ENCODE measurements at places on chromosomes 7 and 10.

DNA sequence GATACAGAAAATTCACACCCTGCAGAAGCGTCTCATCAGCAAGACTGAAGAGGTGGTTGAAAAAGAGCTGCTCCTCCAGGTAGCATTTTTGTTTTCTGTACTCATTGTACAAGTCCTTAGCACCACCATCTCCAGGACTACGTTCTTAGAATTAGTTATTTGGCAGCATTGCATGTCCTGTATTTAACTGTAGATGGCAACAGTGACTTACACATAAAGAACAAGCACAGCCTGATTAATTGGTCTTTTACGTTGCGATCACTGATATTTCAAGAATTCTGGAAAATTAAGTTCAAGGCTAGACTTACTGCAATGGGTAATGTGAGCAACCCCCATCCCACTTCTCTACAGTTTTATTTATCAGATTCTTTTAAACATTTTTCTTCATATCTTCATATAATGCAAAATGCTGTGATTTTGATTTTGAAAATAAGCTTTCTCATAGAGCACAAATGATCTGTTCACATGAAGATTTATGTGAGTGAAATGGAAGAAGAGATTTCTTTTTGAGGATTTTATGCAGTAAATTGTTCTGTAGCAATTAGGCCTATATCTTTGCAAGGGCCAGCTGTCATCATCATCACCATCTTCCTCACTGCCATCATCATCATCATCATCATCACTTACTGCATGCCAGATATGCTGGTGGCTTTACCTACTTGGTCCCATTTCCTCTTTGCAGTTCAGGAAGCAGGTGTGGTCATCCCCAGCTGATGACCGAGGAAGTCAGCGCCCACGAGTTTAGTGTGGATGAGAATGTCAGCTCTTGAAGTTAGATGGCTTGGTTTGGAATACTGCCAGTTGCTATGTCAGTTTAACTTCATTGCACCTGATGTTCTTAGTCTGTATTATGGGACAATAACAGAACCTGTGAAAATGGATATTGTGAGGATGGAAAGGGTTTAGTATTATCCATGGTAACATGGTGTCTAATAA is 53.4 kb downstream of the CFAP58 start:
- peak; percentile 14 for DNase-seq

DNA sequence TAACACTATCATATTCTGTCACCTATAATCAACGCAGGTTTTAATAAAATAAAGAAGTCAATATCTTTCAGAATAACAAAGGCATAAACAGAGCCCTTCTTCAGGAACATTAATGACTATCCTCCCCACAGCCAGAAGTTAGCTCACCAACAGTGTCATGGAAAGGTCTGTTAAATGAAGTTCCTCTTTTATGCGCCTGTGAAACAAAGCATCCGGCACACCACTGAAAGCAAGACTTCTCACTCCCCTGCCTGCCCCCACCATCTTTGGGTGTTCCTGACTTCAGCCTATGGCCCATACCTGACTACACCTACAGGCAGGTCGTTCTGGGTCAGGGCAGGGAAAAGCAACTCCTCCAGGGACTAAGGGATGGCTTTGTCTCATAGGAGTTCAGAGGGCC is 205.4 kb downstream of the FANK1 start:
- DNase-seq, result no peak

DNA sequence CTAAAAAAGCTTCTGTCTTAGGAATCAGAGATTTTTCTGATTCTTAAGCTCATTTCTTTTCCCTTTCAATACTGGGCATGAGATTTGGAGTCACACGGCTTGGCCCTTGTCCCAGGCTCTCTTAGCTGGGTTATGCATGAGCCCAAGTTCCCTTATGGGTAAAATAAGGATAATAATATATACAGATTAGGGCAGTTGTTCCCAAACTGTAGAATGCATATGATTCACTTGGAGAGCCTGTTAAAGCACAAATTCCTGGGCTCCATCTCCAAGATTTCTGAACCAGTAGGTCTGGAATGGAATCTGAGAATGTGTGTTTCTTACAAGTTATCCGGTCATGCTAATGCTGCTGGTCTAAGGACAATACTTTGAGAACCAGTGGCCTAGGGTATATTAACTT is 154.0 kb downstream of the REEP3 start:
- DNase-seq, result no peak

GRCh38 chr7:46383605-46384004 is 462.5 kb upstream of the IGFBP3 start:
- DNase-seq, result no peak

DNA sequence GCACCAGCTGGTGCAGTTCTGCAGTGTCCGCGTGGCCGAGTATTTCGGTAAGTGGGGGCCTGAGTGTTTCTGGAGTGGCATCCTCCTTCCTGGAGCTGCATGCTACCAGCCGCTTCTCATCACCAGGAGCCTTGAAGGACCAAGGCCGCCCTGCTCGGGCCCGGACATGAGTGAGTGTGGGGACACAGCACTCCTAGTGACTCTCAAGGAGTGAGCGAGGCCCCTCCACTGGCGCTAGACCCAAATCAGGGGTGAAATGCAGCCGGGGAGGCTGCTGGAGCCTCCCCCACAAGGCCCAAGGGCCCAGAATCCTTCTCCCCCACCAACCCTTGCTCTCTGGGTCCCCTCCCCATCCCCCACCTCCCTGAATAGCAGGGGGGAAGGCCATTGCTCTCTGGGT is 48.0 kb downstream of the CAMK2B start:
- DNase-seq, result no peak

DNA sequence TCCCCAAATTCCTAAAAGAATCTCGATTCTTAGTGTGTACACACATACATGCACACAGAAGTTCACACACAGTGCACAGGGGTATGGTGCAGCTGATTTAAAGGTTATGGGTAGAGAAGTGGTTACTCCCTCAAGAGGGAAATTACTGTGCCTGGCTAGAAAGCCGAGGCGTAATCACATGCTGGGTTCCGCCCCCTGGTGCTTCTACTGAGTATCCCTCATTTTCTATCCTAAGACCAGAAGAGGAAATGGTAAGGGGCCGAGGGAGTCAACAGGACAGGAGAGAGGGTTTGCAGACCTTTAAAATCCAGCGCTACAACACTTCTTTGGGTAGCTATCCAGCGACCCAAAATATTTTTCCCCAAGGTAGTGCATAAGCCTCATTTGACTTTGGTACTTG is 147.3 kb upstream of the TMEM196 start:
- no peak for DNase-seq

DNA sequence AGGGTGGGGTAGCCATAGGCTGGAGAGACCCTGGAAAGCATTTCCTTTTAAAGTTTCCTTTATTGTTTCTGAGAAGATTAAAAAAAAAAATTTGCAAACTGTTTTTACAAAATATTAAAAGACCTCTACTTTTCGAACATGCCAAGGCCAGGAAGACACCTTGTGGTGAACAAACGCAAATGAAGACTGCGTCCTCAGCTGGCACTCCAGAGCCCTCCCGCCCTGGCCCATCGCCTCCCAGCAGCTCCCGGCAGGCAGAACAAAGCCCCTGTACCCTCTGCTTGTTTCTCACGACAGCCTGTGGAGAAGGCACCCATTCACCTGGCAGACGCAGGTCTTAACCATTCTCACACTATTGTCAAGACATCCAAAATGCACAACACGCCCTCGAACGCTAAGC is 56.4 kb downstream of the ESYT2 start:
- DNase-seq, result no peak

DNA sequence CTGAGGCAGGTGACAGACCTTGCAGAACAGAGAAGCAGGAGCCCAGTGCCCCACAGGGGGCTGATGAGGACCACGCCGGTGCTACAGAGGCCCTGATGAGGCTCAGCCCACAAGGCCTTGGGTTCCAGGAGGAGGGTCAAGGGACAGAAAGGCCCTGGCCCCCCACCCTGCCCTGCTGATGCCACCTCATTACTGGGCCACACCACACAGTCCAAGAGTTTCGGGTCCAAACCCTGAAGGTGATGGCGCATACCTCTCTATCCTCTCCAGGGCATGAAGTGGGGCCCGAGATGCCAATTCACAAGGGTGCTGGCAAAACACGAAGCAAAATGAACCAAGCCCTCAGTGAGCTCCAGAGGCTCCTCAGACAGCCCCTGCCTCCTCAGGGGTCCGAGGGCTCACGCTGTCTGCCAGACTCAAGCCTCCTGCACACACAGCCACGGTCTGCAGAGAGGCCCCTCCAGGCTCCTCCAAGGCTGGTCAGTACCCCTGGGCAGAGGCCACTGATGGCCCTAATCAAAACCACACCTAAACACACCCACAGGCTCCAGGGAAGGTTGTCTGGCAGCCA is 32.3 kb downstream of the RASGEF1A start:
- no peak for DNase-seq

DNA sequence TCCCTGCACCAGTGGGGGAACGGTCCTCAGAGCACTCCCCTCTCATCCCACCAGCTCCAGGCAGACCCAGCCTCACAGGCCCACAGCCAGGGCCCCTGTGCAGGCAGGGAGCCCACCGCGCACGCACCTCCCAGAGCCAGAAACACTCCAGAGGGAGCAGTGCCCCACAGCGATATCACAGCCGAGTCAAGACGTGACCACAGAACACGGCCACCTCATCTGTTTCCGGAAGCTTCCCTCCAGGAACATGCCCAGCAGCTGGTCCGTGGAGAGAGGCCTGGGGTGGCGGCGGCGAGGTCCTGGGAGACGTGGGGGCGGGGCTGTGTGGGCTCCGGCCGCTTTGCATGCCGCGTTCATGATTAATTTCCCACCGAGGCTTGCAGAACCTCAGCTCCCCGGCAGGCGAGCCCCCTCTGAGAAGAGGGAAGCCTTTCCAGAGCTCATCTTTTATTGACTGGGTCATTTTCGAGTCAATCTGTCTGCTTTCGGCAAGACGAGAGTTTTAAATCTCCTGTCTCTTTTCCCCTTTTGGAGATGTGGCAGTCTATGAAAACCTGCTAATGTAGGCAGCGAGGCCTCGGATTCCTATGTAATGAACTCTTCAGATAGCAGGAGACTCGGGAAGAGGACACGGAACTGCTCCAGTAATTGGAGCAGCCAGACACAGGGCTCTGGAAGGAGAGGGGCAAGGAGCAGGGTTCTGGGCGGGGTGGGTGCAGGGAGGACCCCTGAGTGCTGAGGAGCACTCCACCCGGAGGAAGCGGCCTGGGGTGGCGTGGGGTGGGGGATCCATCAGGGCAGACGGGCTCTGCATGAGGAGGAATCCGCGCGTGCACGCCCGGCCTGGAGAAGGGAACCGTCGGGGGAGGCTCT is 242.8 kb downstream of the ELFN1 start:
- no peak for DNase-seq

GRCh38 chr10:60098677-60099601 is 192.6 kb upstream of the CCDC6 start:
- DNase-seq, result peak; percentile 64

DNA sequence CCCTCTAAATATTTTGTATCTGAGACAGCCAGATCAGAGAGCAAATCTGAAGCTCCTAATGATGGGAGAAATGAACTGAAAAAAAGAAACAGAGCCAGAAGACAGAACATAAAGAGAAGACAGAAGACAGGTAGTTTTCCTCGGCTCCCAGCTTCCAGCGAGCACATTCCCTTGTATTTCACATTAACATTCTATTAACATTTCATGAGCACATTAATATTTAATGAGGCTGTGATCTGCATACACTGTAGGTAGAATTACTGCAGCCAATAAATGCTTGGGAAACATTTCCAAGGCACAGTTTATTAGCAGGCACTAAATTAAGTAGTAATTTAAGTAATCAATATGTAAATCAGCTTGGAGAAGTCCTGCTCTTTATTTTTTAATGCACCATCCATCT is 349.9 kb downstream of the ELMO1 start:
- no peak for DNase-seq

- no peak for DNase-seq
Measured at GRCh38 chr10:18793951-18794350, 134.7 kb downstream of the ARL5B start.

GRCh38 chr10:35795131-35795824 is 153.2 kb upstream of the FZD8 start:
- DNase-seq, result no peak

- no peak for DNase-seq
Measured at GRCh38 chr7:115363916-115364315, 442.0 kb downstream of the MDFIC start.

GRCh38 chr7:93935102-93935501 is 13.6 kb downstream of the GNG11 start:
- no peak for DNase-seq

All from HAP-1 (cell line).